ENCODE measurements at places on chromosomes 5 and 9.
A peak's percentile ranks its signal among the peaks of the same experiment; 100 is the strongest.

DNA sequence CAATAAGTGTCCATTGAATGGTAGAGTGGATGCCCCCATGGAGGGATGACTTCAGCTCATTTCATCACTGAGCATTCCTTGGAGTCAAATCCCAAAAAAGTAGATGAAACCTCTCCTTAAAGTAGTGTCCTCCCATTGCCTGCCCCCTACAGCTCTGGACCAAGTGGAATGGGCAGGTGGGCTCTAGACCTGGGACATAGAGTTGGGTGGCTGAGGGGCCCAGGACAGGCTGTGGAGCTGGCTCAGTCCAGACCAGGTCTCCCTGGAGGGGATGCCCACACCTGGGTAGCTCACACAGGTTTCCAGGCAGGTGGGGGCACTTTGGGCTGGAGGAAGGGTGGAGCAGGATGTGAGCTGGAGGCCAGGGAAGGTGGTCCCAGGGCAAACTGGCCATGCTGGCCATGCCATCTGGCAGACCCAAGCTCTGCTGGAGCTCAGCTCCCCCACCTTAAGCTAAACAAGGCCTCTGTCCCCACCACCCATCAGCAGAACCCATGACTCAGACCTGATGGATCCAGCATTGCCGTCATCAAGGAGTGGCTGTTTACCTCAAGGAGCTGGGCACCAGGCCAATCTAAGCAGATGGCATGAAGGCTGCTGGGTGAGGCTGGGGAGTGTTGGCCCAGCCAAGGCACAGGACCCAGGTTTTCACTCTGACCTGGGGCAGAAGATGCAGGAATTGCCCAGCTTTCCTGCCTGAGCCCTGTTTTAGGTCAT is 6.2 kb upstream of the SPINK4 start:
- DNase-seq = no peak

DNA sequence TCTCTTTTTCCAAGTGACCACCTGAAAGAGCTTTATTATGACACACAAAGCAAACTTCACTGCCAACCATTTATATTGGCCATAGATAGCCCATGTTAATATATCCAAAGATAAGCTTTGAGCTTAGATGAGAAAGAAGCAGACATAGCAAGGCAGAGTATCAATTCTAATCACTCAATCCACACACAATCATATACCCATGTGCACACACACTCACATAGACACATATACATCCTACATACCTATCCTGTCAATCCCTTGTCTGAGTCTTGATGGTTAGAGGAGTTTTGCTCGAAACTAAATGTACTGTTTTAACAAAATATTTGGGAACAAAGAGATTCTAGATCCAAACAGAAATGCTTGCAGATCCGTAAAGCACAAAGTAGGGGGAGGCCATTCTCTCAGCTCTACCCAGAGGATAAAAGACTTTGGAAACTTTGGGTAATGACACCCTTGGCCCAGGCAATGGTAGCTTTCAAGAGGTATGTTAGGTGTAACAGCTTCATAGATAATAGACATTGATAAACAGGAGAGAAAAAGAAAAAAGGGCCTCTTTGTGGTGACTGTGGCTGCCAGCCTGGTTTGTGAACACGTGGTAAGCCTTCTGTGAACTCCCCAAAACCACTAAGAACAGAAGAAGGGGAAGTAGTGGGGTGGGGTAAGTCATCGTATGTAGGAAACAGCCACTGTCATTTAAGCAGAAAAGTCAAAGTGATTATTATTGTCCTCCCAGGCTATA is 121.6 kb downstream of the TLR4 start:
- peak; percentile 40 for DNase-seq

- no peak for DNase-seq
Measured at GRCh38 chr5:17042041-17042440, 106.0 kb upstream of the MYO10 start.

DNA sequence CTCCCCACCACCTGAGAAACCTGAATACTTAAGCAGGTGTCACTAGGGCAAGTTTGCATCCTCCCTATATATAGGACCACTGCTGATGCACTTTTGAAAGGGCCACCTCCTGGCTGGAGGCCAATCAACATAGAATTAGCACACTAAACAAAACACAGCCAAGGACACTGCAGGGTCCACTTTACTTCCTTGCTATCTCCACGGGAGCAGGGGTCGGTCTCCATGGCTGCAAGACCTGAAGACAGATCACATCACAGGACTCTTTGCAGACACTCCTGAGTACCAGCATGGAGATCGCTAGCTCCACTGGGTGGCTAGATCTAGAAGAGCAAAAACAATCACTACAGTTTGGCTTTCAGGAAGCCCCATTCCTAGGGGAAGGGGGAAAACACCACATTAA is 72.3 kb downstream of the C9orf153 start:
- no peak for DNase-seq

DNA sequence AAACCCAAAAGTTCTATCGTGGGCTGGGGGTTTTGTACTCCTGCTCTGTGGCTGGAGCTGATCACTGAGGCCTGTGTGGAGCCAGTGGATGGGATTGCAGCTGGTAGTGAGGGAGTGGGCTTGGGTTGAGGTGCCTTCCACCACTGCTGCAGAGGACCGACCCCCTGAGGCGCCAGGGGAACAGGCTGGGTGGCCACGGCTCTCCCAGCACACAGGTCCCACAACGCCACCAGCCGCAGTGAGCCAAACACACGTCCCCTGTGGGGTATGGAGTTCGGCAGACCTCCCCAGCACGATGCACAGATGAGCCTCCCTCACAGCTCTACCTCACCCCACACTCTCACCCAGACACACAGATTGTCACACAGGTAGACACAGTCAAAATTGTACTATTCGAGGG is 109.1 kb downstream of the DAB2IP start:
- no peak for DNase-seq

- DNase-seq = no peak
Measured at GRCh38 chr9:130321539-130321938, 56.0 kb downstream of the HMCN2 start.

- no peak for DNase-seq
Measured at GRCh38 chr5:111353035-111353434, 128.9 kb downstream of the CAMK4 start.

DNA sequence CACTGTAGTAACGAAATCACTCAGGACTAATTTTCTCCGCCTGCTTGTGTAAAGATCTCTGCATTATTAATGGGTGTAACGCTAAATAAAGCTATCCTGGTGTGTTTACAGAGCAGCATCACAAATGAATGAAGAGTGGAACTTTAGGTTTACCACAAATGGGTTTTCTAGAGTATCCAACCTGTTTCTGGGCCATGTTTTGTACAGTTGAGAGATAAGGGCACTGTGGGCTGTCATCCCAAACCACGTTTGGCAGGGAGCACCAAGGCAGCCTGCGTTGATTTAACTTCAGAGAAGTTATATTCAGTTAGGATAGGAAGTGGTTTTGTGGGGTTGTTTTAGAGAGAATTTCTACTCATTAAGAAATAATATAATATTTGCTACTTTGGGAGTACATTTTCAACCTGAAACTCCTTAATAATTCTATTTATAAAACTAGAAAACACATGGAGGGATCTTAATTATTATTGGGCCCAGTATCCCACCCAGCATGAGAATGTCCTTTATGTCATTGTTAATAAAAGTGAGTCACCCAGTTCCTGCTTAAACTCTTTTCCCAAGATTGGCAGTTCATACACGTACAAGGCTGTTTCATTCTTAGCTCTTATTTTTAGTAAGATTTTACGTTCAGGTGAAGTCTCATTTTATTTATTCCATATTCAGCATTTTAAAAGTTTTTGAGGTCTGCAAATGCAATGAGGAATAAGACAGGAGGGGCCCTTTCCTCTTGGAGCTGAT is 8.0 kb downstream of the KCNN2 start:
- no peak for DNase-seq

GRCh38 chr5:155507363-155507762 is 493.8 kb downstream of the KIF4B start:
- DNase-seq = no peak

- no peak for DNase-seq
Measured at GRCh38 chr5:141001446-141001843, 35.2 kb downstream of the PCDHAC2 start.

DNA sequence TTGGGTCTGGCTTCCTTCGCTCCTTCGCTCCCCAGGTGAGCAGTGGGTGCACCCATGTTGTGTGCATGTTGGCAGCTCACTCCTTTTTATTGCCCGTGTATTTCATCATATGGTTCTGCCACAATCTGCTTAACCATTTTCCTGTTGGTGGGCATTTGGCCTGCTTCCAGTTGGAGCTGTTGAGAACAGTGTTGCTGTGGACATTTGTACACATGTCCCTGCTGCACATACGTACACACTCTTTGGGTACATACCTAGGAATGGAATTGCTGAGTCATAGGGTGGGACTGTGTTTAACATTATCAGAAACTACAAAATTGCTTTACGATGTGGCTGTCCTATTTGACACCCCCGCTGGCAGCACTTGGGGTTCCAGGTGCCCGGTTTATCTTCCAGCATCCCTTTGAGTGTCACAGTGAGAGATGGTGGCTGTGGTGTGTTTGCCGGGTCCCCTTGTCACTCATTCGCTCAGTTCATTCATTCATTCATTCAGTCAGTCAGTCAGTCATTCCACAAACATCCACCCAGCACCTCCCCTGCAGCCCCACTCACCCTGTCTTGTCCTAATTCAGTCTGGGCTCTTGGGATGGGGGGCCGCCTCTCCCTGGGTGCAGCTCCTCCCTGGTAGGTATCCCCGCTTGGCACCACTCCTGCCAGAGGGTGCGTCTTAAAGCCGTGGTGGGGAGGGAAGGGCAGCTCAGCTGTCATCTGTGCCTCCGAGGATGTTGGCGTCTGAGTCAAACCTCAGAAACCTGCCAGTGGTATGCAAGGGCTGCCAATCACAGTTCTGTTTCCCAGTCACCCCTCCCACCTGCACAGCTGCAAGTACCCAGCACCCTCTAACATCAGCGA is 7.9 kb upstream of the FIBCD1 start:
- DNase-seq = no peak

GRCh38 chr5:150503977-150504620 is 3.8 kb upstream of the NDST1 start:
- DNase-seq = no peak

GRCh38 chr9:78407636-78408312 is 110.8 kb downstream of the PSAT1 start:
- no peak for DNase-seq

DNA sequence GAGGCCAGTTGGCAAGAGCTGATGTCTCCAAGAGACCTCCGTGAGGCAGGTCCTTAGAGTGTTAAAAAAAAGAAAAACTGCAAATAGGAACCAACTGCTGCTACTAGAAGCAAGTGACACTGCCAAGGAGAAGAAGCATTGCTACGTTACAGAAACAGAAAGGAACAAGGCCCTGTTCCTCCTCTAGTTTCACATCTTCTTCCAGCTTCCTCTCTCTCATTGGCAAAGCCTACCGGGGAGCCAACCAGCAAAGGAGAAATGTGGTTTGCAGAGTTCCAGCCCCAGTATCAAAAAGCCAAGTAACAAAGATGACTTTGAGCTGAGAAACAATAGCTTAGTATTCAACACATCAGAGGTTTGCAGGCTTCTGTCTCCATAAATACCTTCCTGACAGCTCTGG is 145.9 kb downstream of the PRELID2 start:
- DNase-seq = peak; percentile 36

DNA sequence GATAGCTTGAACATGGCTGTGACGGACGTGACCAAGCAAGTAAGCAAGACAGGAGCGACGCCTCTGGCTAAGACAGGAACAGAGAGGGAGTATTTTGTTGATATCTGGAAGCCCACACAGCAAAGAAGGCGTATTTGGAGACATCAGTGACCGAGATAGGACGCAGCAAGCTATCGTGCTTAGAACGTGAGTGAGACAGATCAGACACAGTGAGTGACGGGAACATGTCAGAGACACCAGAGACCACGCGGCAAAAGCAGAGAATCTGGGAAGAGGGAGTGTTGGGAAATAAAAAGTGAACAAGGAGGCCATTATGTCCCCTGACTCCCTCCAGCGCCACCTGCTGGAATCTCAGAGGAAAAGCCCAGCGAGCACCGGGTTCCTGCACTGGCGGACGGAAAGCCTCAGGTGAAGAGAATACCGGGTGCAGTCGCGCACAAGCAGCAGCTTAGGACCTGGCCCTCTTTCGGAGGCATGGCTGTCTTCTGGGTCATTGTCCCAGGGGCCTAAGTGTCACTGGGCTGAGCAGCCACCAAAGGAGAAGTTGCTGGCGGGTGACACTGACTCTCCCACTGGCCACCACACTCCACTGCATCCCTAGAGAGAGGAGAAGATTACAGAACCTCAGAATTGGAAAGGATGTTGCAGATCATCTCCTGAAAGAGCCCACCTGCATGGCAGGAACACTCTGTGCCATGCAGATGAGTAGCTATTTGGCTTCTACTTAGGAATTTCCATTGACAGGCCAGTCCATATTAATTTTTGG is 99.1 kb downstream of the FBXO38 start:
- DNase-seq = peak; percentile 1

GRCh38 chr9:92616655-92617111 is 53.2 kb downstream of the IPPK start:
- no peak for DNase-seq

DNA sequence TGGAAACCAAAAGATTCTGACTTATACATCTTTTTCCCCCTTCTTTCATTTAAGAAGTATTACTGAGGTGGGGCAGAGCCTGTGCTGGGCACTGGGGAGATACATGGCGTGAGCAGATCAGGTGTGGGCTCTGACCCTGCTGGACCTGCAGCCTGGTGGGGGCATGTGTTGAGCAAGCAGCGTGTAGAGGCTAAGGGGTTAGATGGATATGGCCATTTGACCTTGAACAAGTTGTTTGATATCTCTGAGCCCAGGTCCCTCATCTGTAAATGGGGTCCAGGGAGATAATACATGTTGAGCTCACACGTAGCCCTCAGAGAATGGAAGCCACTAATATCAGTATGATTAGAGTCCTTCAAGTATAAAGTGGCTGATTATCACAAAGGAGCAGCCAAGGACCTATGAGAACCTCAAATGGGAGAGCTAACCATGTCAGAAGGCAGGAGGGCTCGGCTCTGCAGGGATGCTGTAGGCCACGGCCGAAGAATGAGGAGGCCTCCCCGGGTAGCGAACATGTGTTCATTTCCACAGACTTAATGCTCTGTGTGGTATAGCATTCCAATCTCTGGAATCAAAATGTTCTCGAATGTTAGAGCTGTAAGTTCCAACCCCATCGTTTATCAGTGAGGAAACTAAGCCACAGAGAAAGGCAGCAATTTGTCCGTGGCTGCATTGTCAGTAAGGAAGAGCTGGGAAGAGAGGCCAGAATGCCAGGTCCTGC is 15.4 kb upstream of the ANGPTL2 start:
- no peak for DNase-seq

- DNase-seq = no peak
Measured at GRCh38 chr9:7848498-7848897, 48.9 kb upstream of the DMAC1 start.

DNA sequence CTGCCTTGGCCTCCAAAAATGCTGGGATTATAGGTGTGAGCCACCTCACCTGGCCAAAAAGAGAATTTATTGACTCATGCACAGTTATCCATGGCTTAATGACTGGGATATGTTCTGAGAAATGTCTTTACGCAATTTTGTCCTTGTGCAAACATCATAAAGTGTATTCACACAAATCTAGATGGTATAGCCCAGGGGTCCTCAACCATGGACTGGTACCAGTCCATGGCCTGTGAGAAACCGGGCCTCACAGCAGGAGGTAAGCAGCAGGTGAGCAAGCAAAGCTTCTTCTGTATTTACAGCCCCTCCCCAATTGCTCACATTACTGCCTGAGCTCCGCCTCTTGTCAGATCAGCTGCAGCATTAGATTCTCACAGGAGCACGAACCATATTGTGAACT is 12.4 kb upstream of the SIL1 start:
- no peak for DNase-seq

GRCh38 chr9:114039484-114039883 is 38.6 kb downstream of the AMBP start:
- DNase-seq = no peak

All from GM12878 (cell line).